ENCODE measurements at places on chromosomes 6 and 20. TPM values are rescaled to one million over a fixed set of nuclear protein-coding genes. Genes with fewer than 3 reads are reported as not detected.

Gene ARMC12
- 0.45 TPM for total RNA-seq

Gene NKX2-2
- not detected for total RNA-seq

Gene FILIP1
- total RNA-seq = 5.5 TPM

Gene BPI
- total RNA-seq = 1.4 TPM

Gene CLIC1
- 576 TPM for total RNA-seq

Data from fibroblast of the aortic adventitia (primary cell).